ENCODE measurements at places on chromosomes 2 and 18.

DNA sequence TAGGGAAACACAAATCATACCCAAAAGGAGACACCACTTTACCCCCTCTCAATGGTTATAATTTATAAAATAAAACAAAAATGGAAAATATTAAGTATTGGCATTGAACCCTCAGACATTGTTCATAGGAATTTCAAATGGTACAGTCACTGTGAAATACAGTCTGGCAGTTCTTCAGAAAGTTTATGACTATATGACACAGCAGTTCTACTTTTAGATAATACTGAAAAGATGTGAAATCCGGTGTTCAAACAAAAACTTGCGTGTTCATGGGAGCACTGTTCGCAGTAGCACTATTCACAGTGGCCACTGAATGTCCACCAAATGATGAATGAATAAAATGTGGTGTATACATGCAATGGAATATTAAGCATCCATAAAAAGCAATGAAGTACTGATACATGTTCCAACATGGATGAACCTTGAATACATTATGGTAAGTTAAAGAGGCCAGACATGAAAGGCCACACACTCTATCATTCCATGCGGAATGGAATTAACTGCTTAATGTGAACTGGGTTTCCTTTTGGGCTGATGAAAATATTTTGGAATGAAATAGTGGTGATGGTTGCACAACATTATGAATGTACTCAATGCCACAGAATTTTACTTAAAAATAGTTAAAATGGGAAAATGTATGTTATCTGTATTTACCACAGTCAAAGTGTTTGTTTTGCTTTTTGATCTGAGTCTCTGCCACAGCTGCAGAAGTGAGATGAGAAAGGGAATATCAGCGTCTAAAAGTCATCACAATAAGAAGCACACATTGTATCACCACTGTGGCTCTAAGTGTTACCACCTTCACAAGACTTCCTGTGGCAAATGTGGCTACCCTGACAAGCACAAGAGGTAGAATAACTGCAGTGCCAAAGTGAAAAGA lies 864.6 kb downstream of the SUCLG1 start:
- no peak for DNase-seq

DNA sequence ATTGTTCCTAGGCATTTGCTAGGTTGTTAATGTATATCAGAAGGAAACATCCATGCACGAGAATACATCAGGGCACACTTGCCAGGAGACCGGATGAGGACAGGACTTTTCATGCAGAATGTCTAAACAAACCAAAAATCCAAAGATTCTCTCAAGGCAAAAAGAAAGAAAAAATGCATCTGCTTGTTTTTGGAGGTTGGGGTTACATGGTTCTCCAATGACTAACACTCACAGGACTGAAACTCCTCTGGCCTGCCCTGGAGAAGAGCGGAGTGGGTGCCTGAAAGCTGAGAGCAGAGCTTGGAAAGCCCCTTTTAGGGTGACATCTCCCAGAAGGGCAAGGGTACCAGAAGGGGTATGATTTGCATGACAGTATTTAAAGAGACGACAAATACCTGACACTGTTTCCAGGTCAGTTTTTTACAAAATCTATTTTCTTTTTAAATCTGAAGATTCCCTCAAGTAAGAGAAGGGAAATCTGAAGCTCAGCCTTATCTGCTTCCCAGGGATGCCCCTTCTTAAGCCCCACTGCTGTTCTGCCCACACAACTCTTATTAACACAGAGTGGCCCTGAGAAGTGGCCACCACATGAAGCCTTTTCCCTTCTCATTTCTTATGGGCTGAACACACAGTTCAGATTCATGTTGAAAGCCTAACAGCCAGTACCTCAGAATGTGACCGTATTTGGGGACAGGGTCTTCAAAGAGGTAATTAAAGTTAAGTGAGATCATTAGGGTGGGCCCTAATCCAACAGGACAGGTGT lies 216.4 kb downstream of the STK39 start:
- DNase-seq: peak; percentile 29

DNA sequence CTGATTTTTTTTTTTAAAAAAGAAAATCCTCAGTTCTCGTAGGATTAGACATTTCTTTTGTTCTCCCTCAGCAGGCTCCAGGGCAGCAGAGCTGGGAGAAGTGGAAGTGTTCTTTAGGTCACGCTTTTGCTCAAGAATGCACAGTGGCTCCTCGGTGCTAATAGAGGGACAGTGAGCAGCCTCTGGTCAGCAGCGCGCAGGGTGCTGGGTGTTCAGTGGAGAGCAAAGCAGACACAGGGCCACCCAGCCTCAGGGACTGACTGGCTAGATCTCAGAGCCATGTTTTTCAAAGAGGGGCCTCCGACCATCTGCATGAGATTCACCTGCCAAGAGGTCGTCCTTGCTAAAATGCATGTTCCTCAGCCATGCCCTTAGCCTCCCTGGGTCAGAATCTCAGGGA lies 218.8 kb downstream of the HAUS1 start:
- DNase-seq: no peak

- DNase-seq: no peak
These were observed 49.9 kb downstream of the KLF7 start for GRCh38 chr2:207115715-207116364.

- no peak for DNase-seq
These were observed 135.7 kb downstream of the GRB14 start for GRCh38 chr2:164485541-164485940.

DNA sequence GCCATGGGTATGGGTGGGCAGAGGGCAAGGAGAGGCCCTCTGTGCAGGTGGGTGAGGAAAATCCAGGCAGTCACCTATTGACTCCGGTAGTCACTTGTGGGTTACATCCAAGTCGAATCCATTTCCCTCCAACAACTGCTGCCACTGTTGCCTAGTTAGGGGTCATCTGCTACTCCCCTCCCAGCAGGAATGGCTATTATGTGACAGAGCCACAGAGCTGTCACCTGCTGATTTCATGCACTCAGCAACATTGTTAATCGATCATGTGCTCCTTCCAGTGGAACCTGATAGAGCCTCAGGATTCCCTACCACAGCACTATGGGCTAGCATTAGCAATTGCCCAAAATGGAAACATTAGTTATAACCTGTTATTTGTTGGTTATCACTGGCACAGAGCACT lies 31.4 kb downstream of the POLR1A start:
- DNase-seq: no peak

GRCh38 chr2:168156661-168157060 lies 90.7 kb downstream of the STK39 start:
- DNase-seq: no peak

DNA sequence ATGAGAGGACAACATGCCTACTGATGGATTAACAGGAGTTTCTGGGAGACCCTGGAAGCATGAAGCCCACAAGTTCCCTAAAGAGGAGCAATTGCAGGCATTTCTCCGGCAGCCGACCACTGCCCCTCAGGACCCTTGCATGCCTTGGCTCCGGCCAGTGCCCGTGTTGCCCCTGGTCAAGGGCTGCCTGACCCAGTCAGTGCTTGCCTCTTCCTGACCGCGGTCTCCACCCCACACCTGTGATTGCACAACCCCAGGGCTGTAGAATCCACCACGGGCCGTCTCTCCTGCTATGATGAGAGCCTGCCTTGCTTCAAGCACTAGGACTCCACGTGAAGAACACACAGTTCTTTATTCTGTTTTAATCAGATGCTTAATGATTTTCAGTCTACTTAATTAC lies 127.5 kb downstream of the GLI2 start:
- DNase-seq: no peak

GRCh38 chr2:222242532-222242931 lies 56.3 kb downstream of the PAX3 start:
- no peak for DNase-seq

- DNase-seq: peak; percentile 17
These were observed 6.8 kb downstream of the ESPNL start for GRCh38 chr2:238106698-238107524.

DNA sequence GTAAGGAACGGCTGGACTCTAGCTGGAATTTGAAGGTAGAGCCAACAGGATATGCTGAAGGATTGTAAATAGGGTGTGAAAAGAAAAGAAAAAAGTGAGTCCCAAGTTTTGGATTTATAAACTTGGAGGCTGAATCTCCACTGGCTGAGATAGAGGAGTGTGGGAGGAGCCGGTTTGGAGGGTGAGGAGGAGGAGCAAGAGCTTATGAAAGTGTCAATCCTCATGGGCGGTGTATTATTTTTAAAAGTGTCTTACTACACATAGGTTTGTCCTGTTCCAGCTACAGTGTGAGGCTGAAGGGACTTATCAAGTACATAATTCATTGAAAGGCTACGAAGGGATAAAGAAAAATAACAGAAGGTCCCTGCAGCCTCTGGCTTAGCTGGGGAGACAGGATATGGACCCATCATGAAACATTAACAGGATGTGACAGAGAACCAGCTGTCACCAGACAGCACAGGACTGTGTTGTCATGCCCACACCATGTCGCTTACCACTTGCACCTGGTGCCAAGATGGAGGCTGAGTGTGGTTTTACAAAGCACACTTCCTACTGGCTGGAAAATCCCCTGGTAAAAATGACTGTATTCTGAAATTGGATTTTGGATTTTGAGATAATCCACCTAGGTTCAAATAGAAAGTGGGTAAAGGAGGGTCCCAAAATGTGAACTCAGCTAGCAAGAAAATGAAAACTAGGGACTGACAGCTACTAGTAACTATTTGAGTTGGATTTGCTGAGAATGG lies 2.5 kb upstream of the MREG start:
- peak; percentile 61 for DNase-seq

DNA sequence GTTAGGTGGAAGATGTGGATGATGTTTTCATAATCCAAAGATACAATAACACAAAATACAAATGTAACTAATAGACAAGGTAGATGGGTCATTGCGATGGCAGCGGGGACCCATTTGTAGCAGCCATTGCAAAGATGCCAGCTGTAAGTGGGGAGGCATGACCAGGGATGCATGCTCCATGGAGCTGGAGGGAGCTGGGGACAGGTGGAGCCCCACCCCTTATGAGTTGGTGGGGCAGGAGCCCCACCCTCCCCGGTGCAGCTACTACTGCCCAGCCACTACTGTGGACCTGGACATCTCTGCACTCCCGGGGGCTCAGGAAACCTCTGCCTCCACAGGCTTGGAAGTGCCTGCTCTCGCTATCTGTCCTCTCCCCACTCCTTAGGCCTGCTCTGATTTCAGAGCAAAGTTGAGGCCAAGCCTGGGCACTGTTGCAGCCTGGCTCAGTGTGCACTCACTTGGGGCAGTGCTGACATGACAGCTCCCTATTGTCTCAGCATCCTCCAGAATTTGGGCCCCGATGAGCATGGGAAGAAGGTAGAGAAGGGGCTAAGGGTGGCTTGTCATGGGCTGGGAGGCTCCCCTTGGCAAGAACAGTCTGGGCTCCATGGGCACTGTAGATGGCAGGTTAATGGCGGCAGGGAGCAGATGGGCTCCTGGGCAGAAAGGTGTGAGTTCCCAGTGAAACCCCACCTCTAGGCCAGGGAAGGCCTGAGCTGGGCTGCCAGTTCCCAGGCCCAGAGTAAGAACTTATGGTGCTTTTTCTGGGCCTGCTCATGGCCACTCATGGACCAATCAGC lies 81.1 kb downstream of the ZNF804A start:
- no peak for DNase-seq

DNA sequence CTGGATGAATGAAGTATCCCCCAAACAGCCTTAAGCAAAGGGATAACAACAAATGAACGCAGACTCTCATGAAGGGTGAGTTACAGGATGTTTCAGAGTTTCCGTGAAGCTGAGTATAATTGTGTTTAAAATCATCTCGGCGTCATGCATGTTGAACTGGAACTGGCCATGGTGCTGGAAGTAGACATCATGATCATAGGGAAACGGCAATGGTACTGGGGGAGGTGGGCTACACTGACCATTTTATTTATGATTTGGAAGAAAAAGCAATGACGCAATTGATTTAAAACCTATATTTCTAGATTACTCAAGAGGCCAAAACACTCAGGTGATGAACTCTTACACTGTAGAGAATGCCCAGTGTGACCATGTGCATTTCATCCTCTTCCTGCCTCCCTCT lies 387.9 kb upstream of the MYT1L start:
- no peak for DNase-seq

- DNase-seq: peak; percentile 94
These were observed 177.0 kb downstream of the CTIF start for GRCh38 chr18:48715711-48716361.

DNA sequence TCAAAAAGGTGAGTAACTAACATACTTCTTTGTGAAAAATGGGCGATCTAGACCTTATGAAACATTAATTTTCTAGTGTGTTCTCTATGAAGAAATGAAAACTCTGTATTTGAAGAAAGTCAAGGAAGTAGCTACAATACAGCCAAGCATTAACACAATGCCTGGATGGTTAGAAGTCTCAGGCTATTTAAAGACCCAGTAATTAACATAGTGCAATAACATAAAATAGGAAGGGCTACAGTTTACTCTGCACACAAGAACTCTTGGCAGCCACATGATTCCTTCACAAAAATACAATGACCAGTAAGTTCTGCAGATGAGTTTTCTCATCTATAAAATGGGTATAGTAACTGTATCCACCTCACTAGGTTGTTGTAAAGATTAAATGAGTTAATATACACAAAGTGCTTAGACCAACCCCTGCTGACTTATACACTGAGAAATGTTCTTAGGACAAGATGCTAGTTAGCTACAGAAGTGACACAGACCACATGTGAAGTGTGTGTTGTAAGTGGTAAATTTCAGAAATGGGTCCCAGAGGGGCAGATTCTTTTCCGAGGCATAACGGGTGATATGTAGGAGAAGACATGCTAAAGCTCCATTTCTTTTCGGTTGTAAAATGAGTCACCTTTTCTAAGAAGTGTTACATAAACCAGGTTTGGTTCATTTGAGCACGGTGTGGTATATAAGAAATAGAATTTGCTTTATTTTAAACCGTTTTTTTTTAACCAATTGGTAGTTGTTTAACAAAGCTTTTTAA lies 61.8 kb downstream of the CXCR4 start:
- no peak for DNase-seq

DNA sequence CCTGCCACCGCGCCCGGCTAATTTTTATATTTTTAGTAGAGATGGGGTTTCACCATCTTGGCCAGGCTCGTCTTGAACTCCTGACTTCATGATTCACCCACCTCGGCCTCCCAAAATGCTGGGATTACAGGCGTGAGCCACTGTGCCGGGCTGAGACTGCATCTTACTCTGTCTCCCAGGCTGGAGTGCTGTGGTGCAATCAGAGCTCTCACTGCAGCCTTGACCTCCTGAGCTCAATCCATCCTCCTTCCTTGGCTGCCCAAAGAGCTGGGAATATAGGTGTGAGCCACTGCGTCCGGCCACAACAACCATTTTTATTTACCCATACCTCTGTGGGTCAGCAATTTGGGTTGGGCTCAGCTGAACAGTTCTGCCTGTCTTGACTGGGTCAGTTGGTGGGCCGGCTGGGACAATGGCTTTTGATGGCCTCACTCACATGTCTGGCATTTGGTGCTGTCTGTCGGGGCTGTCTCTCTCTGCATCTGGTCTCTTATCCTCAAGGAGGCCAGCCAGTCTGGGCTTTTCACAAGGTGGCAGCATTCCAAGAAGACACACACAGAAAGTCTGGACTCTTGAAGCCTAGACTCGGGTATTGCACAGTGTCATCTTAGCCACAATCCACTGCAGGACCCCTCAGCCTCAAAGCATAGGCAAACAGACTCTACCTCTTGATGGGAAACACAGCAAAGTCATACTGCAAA lies 116.8 kb upstream of the GATA6 start:
- DNase-seq: no peak

- DNase-seq: no peak
These were observed 17.4 kb downstream of the KCNH7 start for GRCh38 chr2:162821176-162821575.

GRCh38 chr18:39835303-39836030 lies 2119.6 kb upstream of the PIK3C3 start:
- no peak for DNase-seq

- no peak for DNase-seq
These were observed 24.1 kb downstream of the EIF2AK3 start for GRCh38 chr2:88603146-88603545.

- DNase-seq: no peak
These were observed 82.3 kb downstream of the MYCN start for GRCh38 chr2:16022548-16023240.

Data from suppressor macrophage treated with lipopolysaccharide for 4 hours (primary cell).